ENCODE measurements at places on chromosomes 7 and 10.

DNA sequence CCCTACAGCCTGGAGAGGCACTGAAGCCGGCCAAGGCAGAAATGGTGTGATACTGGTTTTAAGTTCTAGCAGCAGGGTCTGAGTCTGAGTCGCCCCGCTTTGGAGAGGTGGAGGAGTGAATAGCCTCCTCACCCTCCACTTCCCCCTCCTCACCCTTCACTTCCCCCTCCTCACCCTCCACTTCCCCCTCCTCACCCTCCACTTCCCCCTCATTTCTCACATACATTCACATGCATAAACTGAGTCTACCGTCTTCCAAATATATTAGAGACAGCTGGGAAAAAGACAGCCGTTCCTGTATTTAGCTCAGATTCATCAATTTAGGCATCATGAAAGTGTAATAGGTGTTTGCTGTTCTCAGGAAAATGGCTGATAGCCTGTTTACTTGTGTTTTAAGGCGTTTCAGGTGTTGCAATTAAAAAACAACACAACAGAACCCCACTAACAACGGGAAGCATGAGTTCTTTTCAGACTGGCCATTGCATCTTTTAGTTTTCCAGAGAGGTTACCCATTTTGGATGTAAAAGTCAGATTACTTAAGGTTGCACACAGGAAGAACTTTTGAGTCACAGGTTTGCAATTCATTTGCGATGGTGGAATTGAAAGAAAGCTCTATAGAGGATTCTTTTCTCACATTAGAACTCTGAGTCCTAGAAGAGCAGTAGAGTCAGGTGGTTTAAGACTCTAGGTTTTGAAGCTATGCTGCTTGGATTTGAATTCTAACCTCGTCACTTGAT lies 861 bp downstream of the NRBF2 start:
- no peak for DNase-seq

GRCh38 chr7:20786779-20787659 lies at the start of gene SP8:
TSS of gene SP8 (minus strand) at chr7:20786886. CDS start at chr7:20786798, 88 bp downstream.
- DNase-seq: no peak

DNA sequence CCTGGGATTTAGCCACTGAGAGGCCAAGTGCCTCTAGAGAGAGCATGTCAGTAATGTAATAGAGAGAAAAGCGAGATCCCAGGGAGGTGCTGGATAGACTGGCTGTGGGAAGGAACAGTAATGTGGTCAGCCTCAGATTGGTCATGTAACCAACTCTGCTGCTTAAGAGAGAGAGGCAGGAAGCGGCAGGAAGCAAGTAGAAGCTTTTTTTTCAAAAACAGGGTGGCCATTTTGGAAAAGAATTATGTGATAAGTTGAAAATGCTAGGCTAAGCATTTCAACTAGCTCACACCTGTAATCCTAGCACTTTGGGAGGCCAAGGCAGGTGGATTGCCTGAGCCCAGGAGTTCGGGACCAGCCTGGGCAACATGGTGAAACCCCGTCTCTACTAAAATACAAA lies 3.7 kb upstream of the PCOLCE start:
- no peak for DNase-seq

GRCh38 chr10:79137826-79138225 lies 69.1 kb downstream of the ZMIZ1 start:
- DNase-seq: no peak

GRCh38 chr7:106045586-106045985 lies 66.5 kb downstream of the SYPL1 start:
- DNase-seq: peak; percentile 21

DNA sequence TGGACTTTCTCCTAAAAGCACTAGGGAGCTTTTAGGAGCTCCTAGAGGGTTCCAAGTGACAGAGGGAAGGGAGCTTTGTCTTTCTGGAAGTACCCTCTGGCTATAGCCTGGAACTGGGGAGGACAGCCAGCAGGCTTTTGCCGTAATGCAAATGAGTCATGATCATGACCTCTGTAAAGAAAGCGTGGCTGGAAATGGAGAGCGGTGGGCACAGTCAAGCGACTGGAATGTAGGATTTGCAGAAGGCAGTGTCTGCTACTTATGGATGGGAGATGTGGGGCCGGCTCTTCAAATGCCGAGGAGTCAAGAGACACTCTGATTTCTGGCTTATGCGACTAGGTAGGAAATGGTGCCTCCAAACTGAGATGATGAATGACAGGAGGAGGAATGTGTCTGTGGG lies 34.6 kb upstream of the PLPP4 start:
- no peak for DNase-seq

DNA sequence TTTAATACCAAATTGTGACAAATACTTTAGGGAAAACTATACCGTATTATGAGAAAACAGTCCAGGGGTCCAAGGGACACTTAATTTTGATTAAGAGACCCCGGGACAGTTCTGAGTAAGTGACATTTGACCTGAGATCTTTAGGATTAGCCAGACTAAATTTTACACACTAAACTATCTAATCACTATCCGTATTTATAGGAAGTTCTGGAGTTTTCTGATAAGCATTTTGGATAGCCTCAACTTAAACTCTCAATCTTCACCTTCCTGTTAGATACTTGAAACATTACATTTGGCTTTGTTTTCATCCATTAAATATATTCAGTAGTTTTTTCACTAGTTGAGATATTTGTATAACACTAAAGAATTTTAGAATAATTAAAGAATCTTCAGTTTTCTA lies 5.4 kb downstream of the PIK3CG start:
- no peak for DNase-seq

DNA sequence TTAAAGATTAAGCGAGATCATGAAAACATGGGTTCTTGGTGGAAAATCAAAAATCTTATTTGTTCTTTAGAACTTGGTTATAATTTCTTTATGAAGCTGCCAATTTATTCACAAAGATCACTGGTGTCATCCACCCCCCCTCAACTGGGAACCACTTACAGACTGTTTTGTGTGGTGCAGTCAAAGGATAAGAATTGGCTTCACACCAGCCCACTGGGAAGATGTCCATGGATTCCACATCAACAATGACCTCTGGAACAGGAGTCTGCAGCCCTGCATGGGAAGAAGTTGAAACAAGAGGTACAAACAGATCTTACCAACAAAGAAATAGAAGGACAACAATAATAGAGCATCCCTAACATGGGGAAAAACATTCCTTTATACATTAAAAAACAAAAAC lies 205.2 kb downstream of the SFMBT2 start:
- DNase-seq: no peak

GRCh38 chr7:25056368-25056767 lies 68.7 kb downstream of the CYCS start:
- no peak for DNase-seq

DNA sequence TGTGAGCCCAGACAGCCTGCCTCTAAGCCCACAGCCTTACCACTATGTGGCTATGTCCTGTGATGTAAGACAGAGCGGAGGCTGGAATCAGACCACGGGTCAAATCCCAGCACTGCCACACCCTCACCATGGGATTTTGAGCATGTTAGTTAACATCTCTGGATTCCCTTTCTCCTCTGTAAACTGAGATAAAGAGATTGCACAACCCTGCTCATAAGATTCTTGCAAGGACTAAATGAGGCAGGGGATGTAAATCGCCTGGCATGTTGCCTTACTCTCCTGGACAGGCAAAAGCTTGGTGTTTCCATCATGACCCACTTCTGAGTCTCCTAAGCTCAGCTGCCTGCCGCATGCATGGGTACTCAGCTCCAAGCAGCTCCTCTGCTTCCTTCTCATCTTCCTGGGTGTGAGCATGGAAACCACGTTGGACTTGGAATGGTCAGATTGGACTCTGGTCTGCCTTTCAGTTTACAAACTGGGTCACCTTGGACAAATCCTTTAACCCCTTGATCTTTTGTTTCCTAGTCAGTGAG lies 41.3 kb upstream of the MTURN start:
- no peak for DNase-seq

Data from AG04450 (cell line).